ENCODE measurements at places on chromosomes 11 and 22.

- no peak for DNase-seq
Measured at GRCh38 chr11:11987503-11988022, 20.9 kb downstream of the DKK3 start.

- DNase-seq = no peak
Measured at GRCh38 chr11:62399172-62399877, 19.5 kb upstream of the SCGB1A1 start.

GRCh38 chr11:56876621-56877275 lies 112.0 kb upstream of the OR5AK2 start:
- DNase-seq = no peak

DNA sequence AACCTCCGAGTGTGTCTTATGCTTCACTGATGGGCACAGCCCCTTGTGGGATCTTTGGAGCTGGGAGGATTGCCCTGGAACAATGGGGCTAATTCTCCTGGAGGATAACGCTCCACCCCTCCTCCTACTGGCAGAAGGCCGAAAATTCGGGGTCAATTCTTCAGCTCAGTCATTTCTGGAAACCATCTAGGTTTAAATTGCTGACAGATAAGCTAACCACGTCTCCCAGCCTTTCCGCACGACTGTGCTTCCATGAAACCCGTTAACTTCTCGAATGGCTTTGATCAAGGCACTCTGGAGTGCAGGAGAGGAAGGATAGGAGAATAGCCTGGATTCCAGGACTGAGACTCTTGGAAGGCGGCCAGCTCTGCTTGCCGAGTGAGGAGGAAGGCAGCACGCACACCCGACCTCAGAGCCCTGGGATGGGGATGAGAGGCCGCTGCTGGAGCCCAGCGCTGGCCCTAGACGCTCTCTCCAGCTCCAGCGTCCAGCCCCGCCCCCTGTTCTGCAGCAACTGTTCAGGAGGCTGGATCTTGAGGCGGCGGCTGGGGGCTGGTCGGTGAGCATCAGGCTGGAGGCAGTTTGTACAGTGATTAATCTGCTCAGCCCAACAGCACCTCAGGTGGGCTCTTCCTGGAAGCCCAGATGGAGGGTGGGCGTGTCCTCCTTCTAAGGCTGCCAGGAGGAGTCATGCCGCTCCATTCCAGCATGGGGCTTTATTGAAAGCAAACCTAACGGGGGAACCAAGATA lies 176.7 kb upstream of the NCAM1 start:
- DNase-seq = no peak

DNA sequence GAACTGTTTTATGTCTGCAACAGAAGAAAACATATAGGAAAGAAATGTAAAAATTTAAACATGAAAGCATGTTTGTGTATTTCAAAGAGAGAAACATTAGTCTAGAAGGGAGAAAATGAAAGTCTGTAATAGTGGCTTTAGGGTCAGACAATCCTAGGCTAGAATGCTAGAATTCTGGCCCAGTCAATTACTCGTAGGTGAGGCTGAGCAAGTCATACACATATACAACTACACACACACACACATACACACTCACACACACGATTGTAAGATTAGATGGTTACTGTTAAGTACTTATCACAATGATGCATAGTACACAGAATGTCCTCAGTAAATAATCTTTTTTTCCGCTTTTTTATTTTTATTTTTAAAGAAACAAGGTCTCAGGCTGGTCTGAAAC lies 37.7 kb upstream of the PCF11 start:
- no peak for DNase-seq

GRCh38 chr11:12949453-12949852 lies 59.7 kb upstream of the RASSF10 start:
- no peak for DNase-seq

DNA sequence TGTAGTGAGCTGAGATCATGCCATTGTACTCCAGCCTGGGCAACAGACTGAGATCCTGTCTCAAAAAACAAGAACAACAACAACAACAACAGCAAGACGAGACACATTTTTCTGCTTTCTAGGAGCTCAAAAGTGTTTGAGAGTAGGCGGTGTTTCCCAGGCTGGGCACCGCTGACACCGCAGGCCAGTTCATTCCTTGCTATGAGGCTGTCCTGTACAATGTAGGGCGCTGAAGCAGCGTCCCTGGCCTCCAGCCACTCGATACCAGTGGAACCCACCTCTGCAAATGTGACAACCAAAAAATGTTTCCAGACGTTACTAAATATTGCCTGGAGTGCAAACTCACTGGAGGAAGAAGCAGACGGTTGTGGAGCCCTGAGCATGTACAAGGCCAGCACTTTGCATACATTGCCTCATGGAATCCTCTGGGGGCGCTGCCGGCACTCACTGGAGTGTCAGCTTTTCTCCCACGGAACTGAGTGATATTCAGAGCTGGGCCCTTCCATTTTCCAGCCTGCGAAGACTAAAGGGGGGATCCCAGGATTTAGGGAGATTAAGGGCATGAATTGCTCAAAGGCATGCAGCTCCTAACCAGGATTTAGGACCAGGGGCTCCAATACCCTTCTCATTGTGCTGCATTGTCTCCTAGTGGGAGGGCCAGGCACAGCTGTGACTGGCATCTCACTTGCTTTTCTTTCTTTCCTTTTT lies 5.8 kb upstream of the MIEF1 start:
- DNase-seq = peak; percentile 59

DNA sequence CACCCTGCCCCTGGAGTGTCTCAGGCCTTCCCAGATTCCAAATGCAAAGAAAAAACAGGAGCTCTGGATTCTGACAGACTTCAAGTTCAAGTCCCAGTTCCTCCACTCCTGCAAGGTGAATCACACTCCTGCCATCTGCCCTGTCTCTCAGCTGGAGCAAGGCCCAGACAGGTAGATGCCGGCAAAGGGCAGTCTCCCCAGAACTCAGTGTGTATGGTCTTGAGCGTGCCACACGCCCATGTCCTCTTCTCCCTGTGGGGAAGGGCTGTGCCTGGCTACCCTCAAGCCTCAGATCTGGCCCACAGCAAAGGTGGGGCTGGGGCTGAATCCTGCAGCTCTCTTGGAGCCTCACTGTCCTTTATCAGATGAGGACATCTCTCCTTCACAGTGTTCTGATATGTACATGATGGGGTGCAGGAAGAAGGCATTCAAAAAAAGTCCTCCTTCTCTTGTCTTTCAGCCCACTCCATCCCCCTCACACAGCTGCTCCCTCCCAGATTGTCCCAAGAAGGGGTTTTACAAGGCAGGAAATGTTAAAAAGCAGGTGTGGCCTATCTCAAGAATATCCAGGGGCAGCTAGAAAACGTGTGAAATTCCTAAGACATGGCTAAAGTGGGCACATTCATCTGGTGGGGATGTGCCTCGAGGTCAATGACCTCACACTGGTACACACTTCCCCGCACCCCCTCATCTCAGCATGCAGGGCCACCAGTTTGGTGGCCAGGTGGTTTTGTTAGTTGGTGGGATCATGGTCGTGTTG lies 27.7 kb upstream of the ARFGAP3 start:
- no peak for DNase-seq

DNA sequence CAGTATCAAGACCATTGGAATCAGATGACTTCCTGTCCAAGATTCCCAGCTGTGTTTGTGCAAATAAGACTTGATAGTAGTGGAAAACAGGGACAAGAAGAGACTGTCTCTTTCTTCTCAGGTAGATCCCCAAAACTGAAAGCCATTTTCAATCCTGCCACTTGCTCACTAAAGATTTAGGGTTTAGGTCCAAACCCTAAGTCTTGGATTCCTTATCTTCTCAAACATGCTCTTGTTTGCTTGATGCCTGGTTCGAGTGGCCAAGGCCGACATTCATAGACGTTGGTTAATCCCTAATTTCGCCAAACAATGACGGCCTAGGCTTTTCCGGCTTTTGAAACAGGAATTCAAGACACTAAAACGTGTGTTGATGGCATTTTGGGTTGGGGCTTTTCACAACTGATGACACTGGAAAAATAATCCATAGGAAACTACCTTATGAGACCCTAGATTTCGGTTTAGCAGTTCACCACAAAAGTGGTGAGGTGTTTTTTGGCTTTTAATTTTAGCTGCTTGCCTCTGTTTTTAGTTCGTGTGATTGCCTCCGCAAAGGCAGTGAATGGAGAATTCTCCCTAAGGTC lies 1.0 kb upstream of the GTPBP1 start:
- DNase-seq = no peak
